Cerebellar nuclear complex (tissue), 1 donor: ENCODE measurements at places on chromosomes 6 and 20.
A peak's percentile ranks its signal among the peaks of the same experiment; 100 is the strongest.

GRCh38 chr6:155216312-155217046, 47.3 kb upstream of the CLDN20 start:
- DNase-seq, result no peak

- DNase-seq, result no peak
Observed at GRCh38 chr6:132961610-132962009, 147.2 kb downstream of the RPS12 start.

DNA sequence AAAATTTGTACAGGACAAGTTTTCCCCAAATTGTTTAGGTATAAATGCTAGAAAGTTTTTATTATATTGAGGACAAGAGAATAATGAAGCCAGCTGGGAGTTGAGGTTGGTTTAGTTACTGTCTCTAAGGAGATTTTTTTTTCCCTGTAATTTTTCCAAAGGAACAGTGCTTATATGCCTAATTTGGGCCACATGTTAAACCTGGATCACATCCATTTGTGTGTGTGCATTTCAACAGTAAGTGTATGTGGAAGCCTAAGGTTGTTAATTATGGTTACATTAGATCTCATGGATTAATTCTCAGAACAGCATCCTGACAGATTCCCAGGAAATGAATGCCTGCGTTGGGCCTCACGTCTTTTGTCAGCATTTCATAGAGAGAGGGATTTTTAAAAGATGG, 4.5 kb downstream of the IGF2R start:
- no peak for DNase-seq

DNA sequence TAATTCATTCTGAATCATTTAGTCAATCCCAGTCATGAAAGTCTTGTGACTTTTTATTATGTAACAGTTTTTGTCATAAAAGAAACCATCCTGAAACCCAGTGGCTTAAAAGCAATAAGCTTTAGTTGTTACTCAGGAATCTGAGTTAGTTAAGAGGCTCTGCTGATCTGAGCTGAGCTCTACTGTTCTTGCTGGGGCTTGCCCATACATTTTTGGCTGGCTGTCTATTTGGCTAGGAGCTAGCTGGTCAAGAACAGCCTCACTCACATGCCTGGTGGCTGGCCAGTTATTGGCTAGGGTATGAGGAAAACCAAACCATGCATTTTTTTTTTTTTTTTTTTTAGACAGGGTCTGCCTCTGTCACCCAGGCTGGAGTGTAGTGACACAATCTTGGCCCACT, 10.6 kb downstream of the TCF21 start:
- DNase-seq, result no peak

- DNase-seq, result no peak
Observed at GRCh38 chr20:63134201-63134612, 81.7 kb downstream of the YTHDF1 start.

DNA sequence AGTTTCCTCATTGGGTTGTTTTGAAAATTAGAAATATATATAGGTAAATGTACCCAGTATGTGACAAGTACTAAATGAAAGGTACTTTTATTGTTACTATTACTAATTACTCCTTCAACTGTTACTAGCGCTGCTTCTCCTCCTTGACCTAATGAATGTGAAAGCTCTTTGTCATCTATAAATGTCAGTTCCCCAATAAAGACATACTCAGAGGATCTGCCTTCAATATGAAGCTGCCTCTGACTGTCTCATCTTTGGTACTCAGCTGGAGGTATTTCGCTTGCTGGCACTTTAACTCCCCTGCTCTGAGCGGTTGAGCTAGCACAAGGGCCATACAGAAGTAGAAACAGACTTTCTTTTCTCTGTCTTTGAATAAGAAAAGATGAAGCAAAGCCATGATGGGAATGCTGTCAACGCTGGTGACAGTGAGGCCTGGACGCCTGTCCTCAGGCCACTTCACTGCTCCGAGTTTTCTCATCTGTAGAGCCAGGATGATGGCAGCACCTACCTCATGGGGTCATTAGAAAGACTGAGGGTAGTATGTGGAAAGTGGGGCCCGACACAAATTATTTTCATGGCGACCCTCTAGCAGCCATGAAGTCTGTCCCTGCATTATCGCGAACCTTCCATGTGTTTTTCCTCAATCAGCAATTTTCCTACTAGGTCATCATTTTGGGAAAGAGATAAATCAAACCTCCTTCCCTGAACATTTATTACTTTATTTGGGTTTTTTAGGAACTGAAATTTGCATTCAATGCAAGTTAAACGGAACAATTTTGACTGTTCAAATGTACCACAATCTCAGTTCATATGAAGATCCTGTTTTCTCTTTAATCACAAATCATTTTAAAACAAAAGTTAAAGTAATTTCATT, 55.9 kb upstream of the SNX9 start:
- DNase-seq, result no peak

DNA sequence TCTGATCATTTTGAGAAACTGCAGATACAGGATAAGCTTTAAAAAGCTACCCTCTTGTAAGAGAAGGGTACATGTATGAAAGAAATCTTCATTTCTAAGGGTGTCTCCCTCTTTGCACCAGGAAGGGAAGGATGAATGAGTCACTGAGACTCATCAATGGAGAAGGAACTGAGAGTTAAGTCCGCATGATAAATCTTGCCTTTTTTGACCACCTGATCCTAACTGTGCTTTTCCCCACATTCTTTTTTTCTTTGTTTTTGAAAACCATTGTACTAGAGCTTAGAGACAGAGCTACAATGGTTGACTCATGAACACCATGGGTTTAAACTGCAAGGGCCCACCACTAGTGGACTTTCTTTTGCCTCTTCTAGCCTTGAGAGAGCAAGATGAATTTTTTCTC, 353.0 kb upstream of the RGS17 start:
- no peak for DNase-seq

GRCh38 chr20:7773511-7773910, 166.7 kb downstream of the HAO1 start:
- DNase-seq, result no peak

GRCh38 chr6:19851241-19852089, 14.3 kb downstream of the ID4 start:
- DNase-seq, result no peak

DNA sequence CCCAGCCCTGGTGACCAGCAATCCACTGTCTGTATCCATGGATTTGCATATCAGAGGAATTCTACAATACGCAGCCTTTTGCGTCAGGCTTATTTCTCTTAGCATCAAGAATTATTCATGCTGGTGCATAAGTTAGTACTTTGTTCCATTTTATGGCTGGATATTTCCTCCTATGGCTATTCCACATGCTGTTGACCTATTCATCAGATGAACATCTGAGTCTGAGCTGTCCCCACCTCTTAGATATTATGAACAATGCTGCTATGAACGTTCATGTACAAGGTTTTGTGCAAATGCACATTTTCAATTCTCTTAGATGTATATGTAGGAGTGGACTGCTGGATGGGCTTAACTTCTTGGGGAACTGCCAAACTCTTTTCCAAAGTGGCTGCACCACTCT, 79.0 kb upstream of the CST7 start:
- DNase-seq, result no peak

DNA sequence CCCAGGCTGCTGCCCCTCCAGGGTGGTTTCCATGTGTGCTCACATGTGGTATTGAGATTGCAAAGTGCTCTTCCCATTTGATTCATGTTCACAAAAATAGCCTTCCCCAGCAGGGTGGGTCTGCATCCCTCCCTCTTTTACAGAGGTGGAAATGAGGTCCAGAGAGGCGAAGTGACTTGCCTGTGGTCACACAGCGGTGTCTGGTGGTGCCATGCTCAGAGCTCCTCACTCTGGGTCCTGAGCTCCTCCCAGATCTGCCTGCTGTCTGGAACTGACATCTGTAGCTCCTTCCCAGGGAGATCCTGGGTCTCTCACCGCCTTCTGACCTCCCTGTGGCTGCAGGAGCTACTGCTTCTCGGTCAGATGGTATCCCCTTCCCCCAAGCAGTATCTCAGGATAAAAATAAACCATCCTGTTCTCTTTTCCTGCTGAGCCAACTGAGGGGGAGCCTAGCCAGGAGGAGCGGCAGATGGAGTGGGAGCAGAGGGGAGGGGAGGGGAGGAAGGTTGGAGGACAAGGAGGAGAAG, 11.9 kb downstream of the CD40 start:
- DNase-seq, result peak; percentile 90

GRCh38 chr6:45434381-45434700, 56.6 kb upstream of the SUPT3H start:
- DNase-seq, result no peak

GRCh38 chr20:38612751-38613515, 11.3 kb downstream of the ARHGAP40 start:
- DNase-seq, result no peak

DNA sequence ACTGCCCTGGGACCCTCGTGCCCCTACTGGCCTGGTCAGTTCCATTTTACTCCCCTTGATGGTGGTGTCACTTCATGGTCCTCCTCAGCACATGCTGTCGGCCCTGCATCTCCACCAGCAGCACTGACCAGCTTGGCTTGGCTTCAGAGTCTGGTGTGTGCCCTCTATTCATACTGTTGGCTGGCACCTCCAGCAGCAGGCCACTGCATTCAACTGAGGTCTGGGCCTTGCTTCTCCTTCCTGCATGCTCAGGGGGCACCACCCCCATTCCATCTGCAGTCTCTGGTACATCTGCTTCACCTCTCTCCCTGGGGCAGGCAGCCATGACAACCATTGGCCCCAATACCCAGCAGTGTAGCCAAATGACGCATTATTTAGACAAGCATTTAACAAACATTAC, 155.9 kb downstream of the SLC24A3 start:
- DNase-seq, result no peak

- no peak for DNase-seq
Observed at GRCh38 chr6:116762235-116762634, 3.3 kb downstream of the FAM162B start.
